NCI-H1694 treated with DMSO at 0.1 percent for 48 hours (cell line): ENCODE measurements at places on chromosomes 12 and 14.
A peak's percentile ranks its signal among the peaks of the same experiment; 100 is the strongest.

DNA sequence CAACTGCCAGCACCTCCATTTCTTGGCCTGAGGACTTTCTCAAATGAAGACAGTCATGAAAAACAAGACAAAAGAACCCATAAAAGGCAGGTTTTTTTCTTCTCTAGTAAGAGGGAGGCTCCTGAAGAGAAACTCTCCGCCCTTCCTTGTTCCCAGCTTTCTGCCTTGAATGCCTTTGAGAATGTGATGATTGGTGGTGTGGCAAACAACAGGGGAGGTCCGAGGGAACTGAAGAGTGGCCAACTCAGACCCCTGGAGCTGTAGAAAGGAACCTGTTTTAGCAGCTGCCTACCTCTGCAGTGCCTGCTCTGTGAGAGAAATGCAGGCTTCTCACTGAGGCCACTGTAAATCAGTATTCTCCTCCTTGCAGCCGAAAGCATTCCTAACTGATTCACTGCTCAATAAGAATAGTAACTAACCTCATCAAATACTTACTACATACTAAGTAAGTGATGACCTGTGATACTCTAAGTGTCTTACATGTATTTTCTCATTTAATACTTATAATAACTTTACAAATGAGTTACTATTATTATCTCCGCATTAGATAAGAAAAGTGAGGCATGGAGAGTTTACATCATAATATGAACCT lies 16.7 kb upstream of the ERC1 start:
- DNase-seq: no peak

GRCh38 chr14:91399868-91400640 lies 17.6 kb downstream of the CCDC88C start:
- no peak for DNase-seq

DNA sequence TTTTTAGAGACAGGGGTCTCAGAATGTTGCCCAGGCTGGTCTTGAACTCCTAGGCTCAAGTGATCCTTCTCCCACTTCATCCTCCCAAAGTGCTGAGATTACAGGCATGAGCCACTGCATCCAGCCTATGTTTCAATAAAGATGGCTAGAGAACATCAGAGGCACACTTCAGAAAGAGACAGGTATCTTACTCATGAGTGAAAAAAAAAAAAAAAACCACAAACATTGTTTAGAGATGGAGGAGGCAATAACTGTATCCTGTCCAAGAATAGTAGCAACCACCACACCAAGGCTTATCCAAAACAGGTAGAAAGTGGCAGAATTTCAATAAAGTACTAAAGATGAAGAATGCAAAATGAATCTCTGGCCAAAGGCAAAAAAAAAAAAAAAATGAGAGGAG lies 30.3 kb downstream of the EEA1 start:
- DNase-seq: no peak

DNA sequence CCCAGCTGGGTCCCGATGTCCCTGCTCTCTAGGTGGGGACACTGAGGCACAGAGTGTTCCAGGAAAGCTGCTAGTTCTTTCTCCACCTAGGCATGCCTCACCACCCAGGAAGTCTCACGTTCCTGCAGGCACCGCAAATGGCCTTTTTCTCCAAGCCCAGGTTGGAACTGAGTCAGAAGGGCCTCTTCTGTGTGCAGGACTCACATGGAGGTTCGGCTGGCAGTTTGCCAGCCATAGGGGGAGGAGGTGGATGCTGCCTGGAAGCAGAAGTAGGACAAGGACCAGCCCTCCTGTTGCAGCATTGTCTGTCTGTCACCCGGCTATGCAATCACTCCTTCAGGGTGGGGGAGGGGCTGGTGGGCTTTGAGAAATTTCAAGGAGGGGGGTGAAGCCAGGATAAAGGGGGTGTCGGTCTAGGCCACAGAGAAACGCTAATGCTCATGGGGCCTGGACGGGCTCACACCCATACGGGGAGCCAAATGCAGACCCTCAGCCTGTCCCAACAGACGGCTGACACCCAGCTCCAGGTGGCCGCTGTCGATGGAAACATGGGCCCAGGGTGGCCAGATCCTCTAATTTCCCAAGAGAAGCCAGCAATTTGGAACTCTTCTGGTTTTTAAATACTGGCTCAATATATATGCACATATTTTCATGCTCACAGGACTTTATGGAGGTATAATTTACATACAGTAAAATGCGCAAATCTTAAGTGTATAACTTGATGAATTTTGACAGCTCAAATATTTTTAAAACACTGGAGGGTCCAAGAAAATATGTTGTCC lies 120.5 kb downstream of the PHETA1 start:
- DNase-seq: peak; percentile 19

- DNase-seq: peak; percentile 81
Measured at GRCh38 chr14:28406196-28406595, 360.4 kb upstream of the FOXG1 start.

DNA sequence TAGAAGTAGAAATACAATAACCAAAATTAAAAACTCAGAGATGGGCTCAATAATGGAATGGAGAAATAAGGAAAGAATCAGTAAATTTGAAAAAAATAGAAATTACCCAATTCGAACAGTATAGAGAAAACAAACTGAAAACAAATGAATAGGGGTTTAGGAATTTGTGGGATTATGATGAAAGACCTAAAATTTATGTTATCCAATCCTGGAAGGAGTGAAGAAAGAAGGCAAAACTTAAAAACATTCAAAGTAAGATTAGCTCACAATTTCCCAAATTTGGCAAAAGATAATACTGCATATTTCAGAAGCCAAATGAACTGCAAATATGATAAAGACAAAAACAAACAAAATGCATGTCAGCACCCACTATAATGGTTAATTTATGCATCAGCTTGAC lies 177.1 kb downstream of the CCDC91 start:
- DNase-seq: no peak
